ENCODE measurements at places on chromosomes 3 and 15. TPM values are rescaled to one million over a fixed set of nuclear protein-coding genes. Genes with fewer than 3 reads are reported as not detected.

- DNase-seq, result no peak
Measured at GRCh38 chr3:159860269-159861116, 128.1 kb upstream of the IL12A start.

DNA sequence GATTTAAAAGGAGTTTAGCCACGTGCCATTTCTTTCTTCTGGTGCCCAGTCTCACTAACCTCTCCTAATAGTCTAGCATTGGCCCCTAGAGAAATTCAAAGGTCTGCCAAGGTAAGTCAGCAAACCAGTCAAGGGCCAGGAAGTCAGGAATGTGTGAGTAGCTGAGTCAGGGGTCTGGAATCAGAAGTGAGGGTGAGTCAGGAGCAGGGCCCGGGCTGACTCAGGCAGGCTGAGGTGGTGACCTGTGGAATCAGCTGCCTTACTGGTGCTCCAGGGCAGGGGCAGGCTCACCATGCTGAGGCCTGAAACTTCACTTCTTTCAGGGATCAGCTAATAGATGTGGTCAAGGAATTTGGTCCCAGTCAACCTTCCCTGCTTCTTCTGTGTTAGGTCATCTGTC lies 105.8 kb upstream of the MYZAP start:
- peak; percentile 95 for DNase-seq

- peak; percentile 83 for DNase-seq
Measured at GRCh38 chr3:21292971-21293370, 458.0 kb downstream of the ZNF385D start.

DNA sequence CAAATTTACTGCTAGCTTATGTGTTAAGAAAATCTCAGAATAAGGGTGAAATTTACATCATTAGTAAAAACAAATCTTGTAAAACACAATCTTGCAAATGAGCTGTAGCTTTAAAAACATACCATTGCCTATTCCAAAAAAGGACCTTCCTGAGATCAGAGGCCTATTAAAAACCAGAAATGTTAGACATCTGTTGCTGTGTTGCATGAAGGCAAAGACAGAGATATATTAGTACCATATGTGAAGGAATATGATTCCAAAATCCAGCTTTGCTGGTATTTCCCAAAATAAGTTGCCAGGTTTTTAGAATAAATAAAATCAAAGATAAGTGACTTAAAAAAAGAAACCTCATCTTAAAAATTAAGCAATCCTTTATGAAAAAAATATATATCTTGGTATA lies 504.1 kb upstream of the CDIN1 start:
- no peak for DNase-seq

Gene GP5
- under 0.01 TPM for total RNA-seq
